ENCODE measurements at places on chromosomes 6 and 20.

GRCh38 chr6:69796073-69796641, 653 bp downstream of the LMBRD1 start:
- DNase-seq, result peak; percentile 21

DNA sequence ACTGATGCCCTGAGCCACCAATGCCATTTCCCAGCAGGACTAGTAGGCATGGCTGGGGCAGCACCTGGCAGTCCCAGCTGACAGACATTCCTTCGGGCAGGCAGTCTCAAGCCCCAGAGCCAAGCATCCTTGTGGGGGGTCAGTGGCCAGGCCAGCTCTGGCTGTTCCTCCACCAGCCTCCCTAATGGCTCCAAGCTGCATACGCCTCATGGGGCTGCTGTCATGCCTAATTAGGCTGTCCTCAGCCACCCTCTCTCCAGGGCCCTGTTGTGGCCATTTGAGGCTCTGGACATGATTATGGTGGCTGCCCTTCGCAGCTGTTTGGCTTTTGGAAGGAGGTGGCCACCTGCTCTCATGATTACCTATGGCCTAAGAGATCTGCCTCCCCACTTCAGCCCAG, 79.4 kb downstream of the DLGAP4 start:
- no peak for DNase-seq

DNA sequence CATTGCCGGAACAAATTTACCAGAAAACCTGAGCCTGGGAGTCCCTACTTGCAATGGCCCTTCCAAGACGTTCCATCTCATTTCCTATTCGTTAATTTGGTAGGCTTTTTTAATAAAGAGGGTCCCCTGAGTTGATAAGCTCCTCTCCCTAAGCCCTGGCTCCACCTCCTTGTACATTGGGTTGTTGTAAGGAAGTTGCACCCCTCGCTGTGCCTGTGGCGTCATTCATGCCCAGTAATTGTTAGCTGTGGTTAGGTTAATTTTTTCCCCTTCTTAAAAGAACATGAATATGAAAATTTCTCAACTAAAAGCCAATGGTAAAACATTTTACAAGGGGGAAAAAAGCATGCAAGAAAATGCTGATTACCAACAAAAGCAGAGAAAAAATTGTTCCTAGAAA, 91.9 kb downstream of the SLC24A3 start:
- no peak for DNase-seq

GRCh38 chr20:41507851-41508250, 110.3 kb downstream of the CHD6 start:
- no peak for DNase-seq

GRCh38 chr6:150673720-150674346, 74.1 kb downstream of the PLEKHG1 start:
- no peak for DNase-seq

DNA sequence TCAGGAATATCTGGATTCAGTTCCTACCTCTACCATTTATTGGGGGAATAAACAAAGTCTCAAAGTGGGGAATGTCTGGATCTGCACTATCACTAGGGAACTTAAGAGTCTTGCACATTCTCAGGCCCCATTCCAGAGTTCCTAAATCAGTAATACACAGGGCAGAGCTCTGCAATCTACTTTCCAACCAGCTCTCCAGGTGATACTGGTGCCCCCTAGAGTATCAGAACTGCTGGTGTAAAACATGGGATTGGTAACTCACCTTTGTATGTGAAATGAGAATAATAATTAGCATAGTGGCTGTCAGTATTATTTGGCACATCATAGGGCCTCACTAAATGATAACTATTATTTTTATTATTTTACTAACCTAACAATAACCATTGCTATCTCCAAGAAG, 278.8 kb upstream of the IMPG1 start:
- no peak for DNase-seq

GRCh38 chr6:22413681-22414311, 117.0 kb upstream of the PRL start:
- DNase-seq, result no peak

- DNase-seq, result peak; percentile 11
These were observed 48.8 kb downstream of the DST start for GRCh38 chr6:56593801-56594318.

DNA sequence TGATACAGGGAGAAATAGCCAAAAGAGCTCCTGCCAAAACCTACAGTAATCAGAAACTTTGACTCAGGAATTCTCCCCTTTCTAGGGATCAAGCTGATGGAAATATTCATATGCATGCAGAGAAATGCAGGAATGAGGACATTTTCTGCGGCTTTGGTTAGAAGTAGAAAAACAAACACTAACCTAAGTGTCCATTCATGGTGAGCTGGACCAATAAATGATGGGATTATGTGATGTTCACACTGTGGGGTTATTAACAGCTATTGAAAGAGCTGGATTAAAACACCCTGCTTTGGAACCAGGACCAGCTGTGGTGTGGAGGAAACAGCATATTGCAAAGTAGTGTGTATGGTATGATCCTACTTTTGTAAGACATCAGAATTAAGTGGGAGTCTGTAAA, 143.1 kb downstream of the SYCP2 start:
- DNase-seq, result no peak

GRCh38 chr20:42740226-42740870, 449.4 kb downstream of the PTPRT start:
- DNase-seq, result no peak

DNA sequence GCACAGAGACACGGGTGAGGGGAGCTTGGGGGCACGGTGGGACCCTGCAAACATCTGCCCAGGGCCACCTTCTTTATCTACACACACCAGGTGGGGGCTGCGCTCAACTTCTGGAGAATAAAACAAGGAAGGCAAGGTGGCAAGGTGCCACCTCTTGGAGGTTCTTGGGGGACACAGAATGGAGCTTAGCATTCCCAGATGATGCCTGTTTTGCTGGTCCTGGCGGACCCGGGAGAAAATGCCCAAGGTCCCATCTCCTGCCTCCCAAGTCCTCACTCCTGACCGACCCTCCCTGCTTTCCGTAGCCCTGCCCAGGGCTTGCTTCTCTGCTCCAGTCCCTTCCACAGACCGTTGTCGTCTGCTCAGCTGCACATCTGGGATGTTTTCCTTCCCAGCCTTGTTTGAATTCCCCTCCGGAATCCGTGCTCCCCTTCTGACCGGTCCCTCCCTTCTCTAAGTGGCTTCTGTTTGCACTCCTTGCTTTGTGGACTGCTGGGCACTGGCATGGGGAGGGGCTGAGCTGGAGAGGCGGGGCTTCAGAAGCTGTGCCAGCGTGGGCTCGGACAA, 13.1 kb downstream of the ITPR3 start:
- DNase-seq, result no peak

- no peak for DNase-seq
These were observed 8.9 kb upstream of the CDSN start for GRCh38 chr6:31129130-31129529.

DNA sequence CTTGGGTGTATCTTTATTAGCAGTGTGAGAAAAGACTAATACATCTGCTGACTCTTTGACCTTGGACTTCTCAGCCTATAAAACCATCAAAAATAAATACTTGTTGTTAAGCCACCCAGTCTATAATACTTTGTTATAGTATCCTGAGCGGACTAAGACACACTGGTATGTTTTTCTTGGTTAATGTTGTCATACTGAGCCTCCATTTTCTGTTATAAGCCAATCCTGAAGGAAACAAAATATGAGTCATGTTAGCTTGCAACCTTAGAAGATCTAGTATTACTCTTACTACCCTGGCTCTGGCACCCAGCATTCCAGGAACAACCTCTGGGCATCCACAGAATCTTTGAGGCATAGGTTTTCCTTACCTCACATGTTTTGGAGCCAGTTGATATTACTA, 307.2 kb downstream of the FRK start:
- DNase-seq, result no peak

GRCh38 chr20:20406306-20406705, 38.4 kb downstream of the INSM1 start:
- DNase-seq, result no peak

DNA sequence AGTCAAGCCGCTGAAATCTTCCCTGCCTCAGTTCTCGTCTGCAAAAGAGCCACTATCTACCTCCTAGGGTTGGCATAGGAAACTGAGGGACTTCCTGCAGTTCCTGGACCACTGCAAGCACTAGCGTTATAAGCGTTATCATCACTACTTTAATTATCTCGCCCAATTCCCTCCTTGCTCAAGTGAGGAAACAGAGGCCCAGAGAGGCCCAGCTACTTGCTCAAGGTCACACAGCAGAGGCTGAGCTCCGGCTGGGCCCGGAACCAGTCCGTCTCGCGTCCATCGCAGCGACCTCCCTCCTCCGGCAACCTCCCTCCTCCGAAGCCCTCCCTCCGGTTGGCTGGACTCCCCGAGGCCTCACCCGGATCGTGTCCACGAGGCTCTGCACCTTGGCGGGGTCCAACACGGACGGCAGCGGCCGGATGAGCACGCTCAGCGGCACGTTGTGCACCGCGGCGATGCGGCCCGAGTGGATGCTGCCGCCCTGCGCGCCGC, 338 bp downstream of the SRXN1 start:
- peak; percentile 21 for DNase-seq

DNA sequence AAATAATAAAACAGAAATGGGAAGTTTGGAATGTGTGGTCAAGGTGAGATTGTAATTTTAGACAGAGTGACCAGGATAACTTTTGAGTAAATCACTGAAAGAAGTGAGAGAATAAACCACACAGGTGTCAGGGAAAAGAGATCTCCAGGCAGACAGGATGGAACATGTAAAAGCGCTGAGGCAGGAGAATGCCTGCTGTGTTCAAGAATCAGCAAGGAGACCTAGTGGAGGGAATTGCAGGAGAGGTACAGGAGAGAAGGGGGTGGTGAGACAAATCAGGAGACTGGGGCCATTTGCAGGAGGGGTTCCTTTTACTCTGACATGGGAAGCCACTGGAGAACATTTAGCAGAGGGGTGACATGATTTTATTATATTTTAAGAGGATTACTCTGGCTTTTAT, 456.7 kb downstream of the NKAIN2 start:
- no peak for DNase-seq

- DNase-seq, result no peak
These were observed 11.9 kb upstream of the C20orf144 start for GRCh38 chr20:33650111-33650752.

DNA sequence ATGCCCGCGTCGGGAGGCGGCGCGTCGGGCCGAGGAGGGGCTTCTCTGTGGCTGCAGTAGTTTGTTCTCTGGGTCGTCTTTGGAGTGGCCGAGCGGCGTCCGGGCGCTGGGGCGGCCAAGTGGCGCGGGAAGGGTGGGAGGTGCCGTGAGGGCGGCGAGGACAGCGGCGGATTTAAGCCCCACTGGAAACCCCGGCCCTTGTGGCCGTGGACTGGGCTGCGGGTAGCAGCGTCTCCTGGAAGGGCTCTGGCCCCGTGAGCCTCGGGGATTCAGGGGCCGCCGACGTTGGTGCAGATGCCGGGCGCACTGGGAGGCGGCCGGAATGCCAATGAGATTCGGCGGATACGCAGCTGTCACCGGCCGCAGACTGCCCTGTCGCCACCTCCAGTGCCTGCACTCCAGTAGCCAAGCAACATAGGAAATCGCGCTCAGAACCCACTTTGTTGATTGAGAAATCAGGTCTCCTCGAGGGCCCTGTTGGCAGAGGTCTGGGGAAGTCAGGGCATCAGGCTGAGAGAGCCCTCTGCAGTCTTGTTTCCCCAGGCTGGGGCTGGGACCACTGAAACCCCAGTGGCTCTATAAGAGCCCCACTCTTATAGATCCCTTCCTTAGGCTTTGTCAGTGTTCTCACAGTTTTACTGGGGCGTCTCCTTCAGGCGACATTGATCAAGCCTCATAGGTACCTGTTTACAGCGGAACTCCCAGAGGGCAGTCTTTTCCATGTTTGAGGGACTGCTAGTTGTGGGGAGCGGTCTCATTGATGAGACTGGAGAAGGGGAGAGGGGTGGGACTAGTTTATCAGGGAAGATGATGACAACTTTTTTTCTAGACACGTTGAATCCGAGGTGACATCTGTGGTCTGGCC, 642 bp downstream of the GZF1 start:
- peak; percentile 8 for DNase-seq

Data from activated naive CD4-positive, alpha-beta T cell treated with Interleukin-2 at 50 U/mL for 16 hours (primary cell).